ENCODE measurements at places on chromosomes 7 and 10. TPM values are rescaled to one million over a fixed set of nuclear protein-coding genes. Genes with fewer than 3 reads are reported as not detected.

- DNase-seq: no peak
Measured at GRCh38 chr7:36749282-36749960, 25.1 kb upstream of the AOAH start.

The LRRC17 gene
- 0.83 TPM for total RNA-seq

The MORN4 gene
- 11.5 TPM for total RNA-seq

GRCh38 chr7:115638853-115639252, 391.7 kb downstream of the TFEC start:
- no peak for DNase-seq

GRCh38 chr10:68007356-68007755, 67.7 kb downstream of the HERC4 start:
- no peak for DNase-seq

The FEZF1 gene
- not detected for total RNA-seq

The UNC5B gene
- total RNA-seq: 2.7 TPM

The MAGI2 gene
- 21.6 TPM for total RNA-seq

GRCh38 chr10:50431133-50431532, 179.8 kb upstream of the ASAH2 start:
- no peak for DNase-seq

The DNTT gene
- not detected for total RNA-seq

The HMX3 gene
- total RNA-seq: not detected

DNA sequence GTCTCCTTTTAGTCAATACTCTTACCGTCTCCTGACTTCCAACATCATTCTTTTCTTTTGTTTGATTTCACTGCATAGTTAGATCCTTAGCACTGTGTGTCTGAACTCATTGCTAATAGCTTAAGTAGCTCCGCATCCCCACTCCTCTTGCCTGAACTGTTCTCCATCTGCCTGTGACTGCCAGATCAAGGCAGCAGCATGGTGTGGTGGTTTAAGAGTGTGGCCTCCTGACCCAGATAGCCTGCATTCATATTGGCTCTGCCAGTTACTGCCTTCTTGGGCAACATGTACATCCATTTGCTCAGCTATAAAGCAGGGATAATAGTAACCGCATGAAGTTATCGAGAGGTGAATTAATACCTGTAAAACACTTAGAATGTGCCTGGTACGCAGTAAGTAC, 50.8 kb downstream of the SUFU start:
- no peak for DNase-seq
